A549 treated with DMSO at 1 μM for 4 hours (cell line): ENCODE measurements at places on chromosomes 3 and 15. TPM values are rescaled to one million over a fixed set of nuclear protein-coding genes. Genes with fewer than 3 reads are reported as not detected.

The SEMA5B gene
- 0.16 to 1.1 TPM (median 0.26 TPM) in 5 replicates for total RNA-seq

The CCR4 gene
- 0.05 to 0.06 TPM (median 0.05 TPM) in 4 of 5 replicates, not detected in the other for total RNA-seq

The CYP11A1 gene
- total RNA-seq, result not detected in 5 replicates

The NDUFB5 gene
- 43.9 to 55.4 TPM (median 48.1 TPM) in 5 replicates for total RNA-seq

The CCDC54 gene
- total RNA-seq, result not detected in 5 replicates

The ST8SIA2 gene
- 0.40 to 1.1 TPM (median 0.64 TPM) in 5 replicates for total RNA-seq

The PRTG gene
- 8.8 to 12.5 TPM (median 10.8 TPM) in 5 replicates for total RNA-seq

The COL7A1 gene
- total RNA-seq, result 139 to 257 TPM (median 204 TPM) in 5 replicates

The CLDN16 gene
- 0.06 to 0.11 TPM in 2 of 5 replicates, not detected in the others for total RNA-seq

The C15orf39 gene
- total RNA-seq, result 26.7 to 33.3 TPM (median 29.1 TPM) in 5 replicates

The BBX gene
- 15.2 to 24.5 TPM (median 22.3 TPM) in 5 replicates for total RNA-seq

The CCR1 gene
- 0.07 TPM in 1 of 5 replicates, not detected in the others for total RNA-seq

The CERS3 gene
- total RNA-seq, result not detected in 5 replicates

The ASTE1 gene
- 4.3 to 5.2 TPM (median 4.7 TPM) in 5 replicates for total RNA-seq

The CACNA2D2 gene
- 0.36 to 0.78 TPM (median 0.42 TPM) in 5 replicates for total RNA-seq

The GOLGA6B gene
- 0.06 to 0.09 TPM in 2 of 5 replicates, not detected in the others for total RNA-seq

The CAMKV gene
- total RNA-seq, result 0.27 to 0.85 TPM (median 0.45 TPM) in 5 replicates
